ENCODE measurements at places on chromosomes 11 and 22. TPM values are rescaled to one million over a fixed set of nuclear protein-coding genes. Genes with fewer than 3 reads are reported as not detected.

- H3K36me3 ChIP-seq = no peaks in the 10 kb centered on the region
- H3K4me1 ChIP-seq = peaks cover 3% of the 10 kb centered on the region
- H3K27me3 ChIP-seq = no peaks in the 10 kb centered on the region
These were observed 14.7 kb upstream of the NNMT start for GRCh38 chr11:114281388-114281956.

DNA sequence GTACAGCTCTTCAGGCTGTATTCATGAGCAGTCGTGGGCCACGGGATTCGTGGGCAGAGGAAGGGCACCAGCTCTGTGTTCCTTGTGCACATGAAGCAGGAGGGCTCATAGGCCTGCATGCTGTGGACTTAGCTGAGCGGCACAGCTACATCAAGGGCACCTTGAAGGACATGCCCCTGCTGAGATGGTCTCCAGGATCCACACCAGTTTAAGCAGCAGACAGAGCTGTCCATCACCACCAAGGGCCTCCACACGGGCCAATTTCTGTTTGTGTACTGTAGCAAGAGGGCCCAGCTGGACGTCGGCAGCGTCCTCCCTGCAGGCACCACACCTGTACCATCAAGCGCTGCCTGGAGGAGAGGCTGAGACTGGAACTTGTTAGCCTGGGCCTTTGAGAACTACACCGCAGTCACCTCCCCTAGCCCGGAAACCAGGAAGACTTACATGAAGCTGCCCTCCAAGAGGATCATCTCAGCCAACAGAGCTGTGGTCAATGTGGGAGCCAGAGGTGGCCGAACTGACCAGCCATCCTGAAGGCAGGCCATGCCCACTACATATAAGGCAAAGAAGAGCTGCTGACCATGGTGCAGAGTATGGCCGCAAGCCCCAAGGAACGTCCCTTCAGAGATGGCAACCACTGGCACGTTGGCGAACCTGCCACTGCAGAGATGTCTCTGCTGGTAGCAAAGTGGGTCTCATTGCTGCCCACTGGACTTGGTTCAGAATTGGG lies 32.7 kb upstream of the GNB1L start:
- H3K4me3 ChIP-seq = no peak overlapping the region
- H3K36me3 ChIP-seq = no peaks in the 10 kb centered on the region
- no peak overlapping the region for H3K27ac ChIP-seq
- H3K4me1 ChIP-seq = peaks cover 7% of the 10 kb centered on the region
- no peak for DNase-seq

DNA sequence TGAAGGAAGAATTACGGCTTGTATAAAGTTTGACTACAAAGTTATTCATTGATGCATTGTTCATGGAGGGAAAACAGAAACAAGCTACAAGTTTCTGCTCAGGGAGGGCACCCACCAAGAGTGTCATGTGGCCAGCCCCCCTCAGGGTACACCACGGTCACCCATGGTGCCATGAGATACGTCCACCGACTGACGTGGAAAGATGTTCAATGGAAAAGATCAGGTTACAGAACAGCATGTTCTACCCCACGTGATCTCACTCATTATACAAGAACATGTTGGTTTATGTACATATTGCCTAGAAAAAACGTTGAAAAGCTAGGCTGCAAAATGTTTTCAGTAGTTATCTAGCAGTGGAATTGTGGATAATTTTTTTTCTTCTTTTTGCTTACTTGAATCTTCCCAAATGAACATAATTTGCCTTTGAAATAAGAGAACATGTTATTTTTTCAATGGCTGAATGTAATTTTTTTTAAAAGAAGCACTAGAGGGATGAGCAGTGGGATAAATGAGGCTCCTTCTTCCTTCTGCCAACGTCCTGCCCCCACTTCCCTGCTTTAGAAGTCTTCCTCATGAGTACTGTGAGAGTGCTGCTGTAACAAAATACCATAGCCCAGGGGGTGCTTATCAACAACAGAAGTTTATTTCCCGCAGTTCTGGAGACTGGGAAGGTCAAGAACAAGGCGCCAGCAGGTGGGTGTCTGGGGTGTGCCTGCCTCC lies 22.5 kb downstream of the RCN1 start:
- no peak overlapping the region for H3K4me3 ChIP-seq
- DNase-seq = no peak
- H3K27ac ChIP-seq = no peak overlapping the region
- peaks cover 1% of the 10 kb centered on the region for H3K4me1 ChIP-seq
- H3K36me3 ChIP-seq = no peaks in the 10 kb centered on the region
- H3K27me3 ChIP-seq = no peaks in the 10 kb centered on the region

GRCh38 chr11:68763181-68763721 lies 11.9 kb upstream of the TESMIN start:
- no peaks in the 10 kb centered on the region for H3K4me1 ChIP-seq
- no peak overlapping the region for H3K27ac ChIP-seq
- no peaks in the 10 kb centered on the region for H3K36me3 ChIP-seq
- no peak for DNase-seq
- H3K4me3 ChIP-seq = no peak overlapping the region
- no peaks in the 10 kb centered on the region for H3K27me3 ChIP-seq

DNA sequence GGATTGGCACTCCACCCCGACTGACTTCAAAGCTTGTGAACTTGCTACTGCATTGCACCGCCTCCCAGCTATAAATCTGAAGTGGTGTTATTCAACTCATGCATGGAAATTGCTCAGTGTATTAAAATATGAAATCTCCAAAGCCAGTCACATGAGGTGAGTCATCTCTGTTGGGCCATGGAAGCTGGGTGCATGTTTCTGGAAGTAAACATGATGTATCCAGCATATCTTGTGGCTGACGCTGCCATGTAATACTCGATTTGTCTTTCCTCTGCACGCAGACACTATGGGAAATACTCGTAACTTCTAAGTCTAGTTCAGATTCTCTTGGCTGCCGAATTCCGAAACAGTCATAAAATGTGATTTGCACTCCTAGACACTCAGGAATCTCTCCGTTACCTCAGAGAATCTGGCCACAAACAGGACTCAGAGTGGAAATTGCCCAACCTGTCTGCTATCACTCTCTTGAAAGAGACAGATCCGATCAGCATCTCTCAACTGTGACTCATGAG lies 154.9 kb upstream of the MPPED2 start:
- H3K36me3 ChIP-seq = no peaks in the 10 kb centered on the region
- H3K4me1 ChIP-seq = no peaks in the 10 kb centered on the region
- no peaks in the 10 kb centered on the region for H3K27me3 ChIP-seq
- DNase-seq = no peak

DNA sequence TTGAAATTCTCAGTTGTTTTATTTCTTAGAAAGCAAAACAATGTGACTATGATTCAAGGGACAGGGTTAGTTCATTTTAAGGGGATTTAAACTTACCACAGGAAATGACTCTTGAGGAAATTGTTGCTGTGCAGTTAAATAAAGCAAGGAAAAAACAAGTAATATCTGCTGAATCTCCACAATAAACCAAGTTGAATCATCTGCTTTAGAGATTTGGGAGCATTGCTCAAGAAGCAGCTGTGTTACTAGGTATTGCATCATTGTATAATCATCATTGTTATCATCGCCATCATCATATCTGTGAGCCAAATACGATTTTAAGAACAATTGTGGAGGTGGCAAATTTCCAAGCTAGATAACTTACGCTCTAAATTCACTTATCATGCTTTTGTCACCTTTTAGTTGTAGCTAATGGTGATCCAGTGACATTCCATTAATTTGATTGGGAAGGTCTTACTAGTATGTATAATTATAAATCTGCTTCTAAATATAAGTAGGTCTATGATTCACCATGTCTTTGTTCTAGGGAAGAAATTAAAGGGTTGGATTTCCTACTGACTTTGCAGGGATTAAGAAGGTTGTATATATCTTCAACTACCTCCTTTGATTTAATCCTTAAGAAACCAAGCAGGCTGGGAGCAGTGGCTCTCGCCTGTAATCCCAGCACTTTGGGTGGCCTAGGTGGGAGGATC lies 19.9 kb downstream of the MMP10 start:
- H3K27me3 ChIP-seq = no peaks in the 10 kb centered on the region
- no peak for DNase-seq
- H3K36me3 ChIP-seq = no peaks in the 10 kb centered on the region
- H3K4me1 ChIP-seq = no peaks in the 10 kb centered on the region

GRCh38 chr11:96125400-96125799 lies 201.5 kb upstream of the MTMR2 start:
- no peak overlapping the region for H3K27ac ChIP-seq
- no peak for DNase-seq
- peaks cover 1% of the 10 kb centered on the region for H3K4me1 ChIP-seq
- no peaks in the 10 kb centered on the region for H3K27me3 ChIP-seq

DNA sequence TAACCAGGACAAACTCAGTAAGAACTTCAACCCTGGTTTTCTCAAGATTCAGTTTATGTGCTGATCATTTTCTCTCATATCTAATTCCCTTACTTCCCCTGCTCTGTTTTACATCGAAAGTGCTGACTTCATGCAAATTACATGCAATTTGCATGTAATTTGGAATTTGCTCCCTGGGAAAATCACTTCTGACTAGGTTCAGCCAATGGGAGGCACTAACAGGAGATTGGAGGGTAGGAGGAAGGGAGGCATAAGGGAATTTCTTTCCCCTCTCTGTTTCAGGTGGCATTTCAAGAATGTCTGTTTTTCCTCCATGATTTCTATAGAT lies 363.3 kb upstream of the CCDC90B start:
- no peak overlapping the region for H3K27ac ChIP-seq
- H3K4me3 ChIP-seq = no peak overlapping the region
- no peaks in the 10 kb centered on the region for H3K4me1 ChIP-seq
- no peak for DNase-seq
- no peaks in the 10 kb centered on the region for H3K27me3 ChIP-seq

- no peaks in the 10 kb centered on the region for H3K27me3 ChIP-seq
- no peaks in the 10 kb centered on the region for H3K36me3 ChIP-seq
- H3K4me1 ChIP-seq = peaks cover 23% of the 10 kb centered on the region
- H3K4me3 ChIP-seq = no peak overlapping the region
- DNase-seq = no peak
These were observed 31.3 kb upstream of the WNT7B start for GRCh38 chr22:46008291-46008690.

DNA sequence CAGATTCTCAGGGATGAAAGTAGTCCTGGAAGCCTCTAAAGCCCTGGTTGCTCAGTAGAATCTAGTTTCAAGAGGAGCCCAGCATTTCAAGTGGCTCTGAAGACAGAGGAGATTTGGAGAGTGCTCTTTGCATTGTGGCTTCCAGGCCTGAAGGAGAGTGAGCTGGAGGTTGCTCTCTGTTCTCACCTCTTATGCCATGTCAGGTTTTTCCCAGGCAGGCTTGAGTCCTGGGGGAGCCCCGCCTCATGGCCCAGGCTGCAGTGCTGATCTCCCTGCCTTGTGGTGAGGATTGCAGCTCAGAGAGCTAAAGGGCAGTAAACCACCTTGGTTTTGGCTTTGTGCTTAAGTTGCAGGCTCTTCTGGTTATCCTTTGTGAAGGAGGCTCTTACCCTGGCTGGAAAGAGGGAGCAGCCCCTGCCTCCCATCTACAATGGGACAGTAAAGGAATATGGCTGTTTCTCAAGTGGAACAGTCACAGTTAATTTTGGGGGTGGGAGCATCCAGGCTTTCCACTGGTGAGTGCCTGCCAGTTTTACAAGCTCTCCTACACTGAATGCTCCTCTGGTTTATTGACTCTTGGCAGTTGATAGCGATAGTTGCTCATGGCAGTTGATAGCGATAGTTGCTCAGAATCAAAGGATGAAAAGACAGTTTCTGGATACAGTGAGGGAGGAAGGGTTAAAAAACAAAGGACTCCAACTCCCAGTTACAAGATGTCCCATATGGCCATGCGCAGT lies 32.6 kb downstream of the RCOR2 start:
- H3K4me3 ChIP-seq = no peak overlapping the region
- no peaks in the 10 kb centered on the region for H3K36me3 ChIP-seq
- no peak overlapping the region for H3K27ac ChIP-seq
- peaks cover 22% of the 10 kb centered on the region for H3K4me1 ChIP-seq
- no peaks in the 10 kb centered on the region for H3K27me3 ChIP-seq
- no peak for DNase-seq

DNA sequence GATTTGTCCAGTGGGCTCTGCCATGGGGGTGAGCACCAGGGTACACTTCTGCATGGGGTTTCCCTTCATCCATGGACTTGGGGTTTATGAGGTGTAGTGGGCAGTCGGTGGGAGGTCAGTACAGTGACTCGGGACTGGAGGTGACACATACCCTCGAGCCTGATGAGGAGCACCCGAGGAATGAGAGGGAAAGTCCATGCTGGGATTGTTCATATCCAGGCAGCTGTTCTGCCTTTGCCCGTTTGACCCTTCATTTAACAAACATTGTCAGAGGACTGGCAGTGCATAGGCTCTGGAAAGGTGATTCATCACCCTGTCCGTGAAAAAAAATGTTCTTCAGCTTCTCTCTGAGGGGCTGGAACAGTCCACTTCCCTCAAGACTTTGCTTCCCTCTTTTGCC lies 2.7 kb downstream of the NAV2 start:
- DNase-seq = no peak
- H3K4me1 ChIP-seq = peaks cover 2% of the 10 kb centered on the region
- H3K27me3 ChIP-seq = peaks cover 5% of the 10 kb centered on the region
- no peak overlapping the region for H3K4me3 ChIP-seq
- no peaks in the 10 kb centered on the region for H3K36me3 ChIP-seq
- no peak overlapping the region for H3K27ac ChIP-seq

- no peak for DNase-seq
- H3K4me1 ChIP-seq = peaks cover 5% of the 10 kb centered on the region
- H3K27me3 ChIP-seq = no peaks in the 10 kb centered on the region
- no peak overlapping the region for H3K4me3 ChIP-seq
- H3K36me3 ChIP-seq = no peaks in the 10 kb centered on the region
- H3K27ac ChIP-seq = no peak overlapping the region
These were observed 377.0 kb downstream of the ETS1 start for GRCh38 chr11:128210148-128210940.

- no peak for DNase-seq
- no peak overlapping the region for H3K4me3 ChIP-seq
- no peaks in the 10 kb centered on the region for H3K27me3 ChIP-seq
- no peak overlapping the region for H3K27ac ChIP-seq
- no peaks in the 10 kb centered on the region for H3K36me3 ChIP-seq
These were observed 18.1 kb upstream of the SC5D start for GRCh38 chr11:121274332-121274991.

DNA sequence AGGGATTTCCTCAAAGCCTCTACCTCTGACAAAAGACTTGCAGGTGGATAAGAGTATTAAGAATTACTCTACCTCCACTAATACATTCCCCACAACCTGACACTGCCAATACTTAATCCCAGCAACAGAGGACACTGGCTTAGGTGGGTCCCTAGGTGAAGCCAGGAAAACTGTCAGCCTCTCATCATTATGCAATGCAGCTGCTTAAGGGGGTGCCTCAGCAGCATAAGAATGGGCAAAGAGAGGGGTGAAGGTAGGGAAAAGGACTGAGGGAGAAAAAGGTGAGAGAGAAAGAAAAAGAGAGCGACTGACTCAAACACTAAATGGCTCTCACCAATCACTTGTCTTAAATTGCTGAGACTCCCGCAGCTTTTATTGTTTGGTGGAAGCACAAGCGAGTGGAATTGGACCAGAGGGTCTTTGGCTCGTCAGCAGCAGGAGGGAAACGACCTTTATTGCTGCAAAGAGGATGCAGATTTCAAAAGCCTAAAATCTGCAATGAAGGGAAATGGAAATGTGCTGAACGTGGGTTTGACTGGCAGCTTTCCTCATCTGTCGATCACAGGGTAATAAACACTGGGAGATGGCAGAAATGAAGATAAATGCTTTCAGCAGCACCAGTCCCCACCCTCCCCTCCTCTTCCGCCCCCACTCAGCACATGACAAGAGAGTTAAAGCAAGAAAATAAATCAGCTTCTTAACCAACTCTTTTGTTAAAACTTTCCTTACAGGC lies 64.9 kb upstream of the CHRM4 start:
- H3K4me1 ChIP-seq = no peaks in the 10 kb centered on the region
- H3K4me3 ChIP-seq = no peak overlapping the region
- H3K27me3 ChIP-seq = no peaks in the 10 kb centered on the region
- no peaks in the 10 kb centered on the region for H3K36me3 ChIP-seq
- no peak for DNase-seq
- H3K27ac ChIP-seq = no peak overlapping the region

PNPLA5 gene
- polyA plus RNA-seq = not detected

WT1 gene
- polyA plus RNA-seq = 56.0 TPM

SRPRA gene
- polyA plus RNA-seq = 115 TPM

GSTT2B gene
- polyA plus RNA-seq = 11.1 TPM

OR10D3 gene
- polyA plus RNA-seq = not detected

ARHGAP42 gene
- 5.1 TPM for polyA plus RNA-seq
